ENCODE measurements at places on chromosomes 7 and 10. TPM values are rescaled to one million over a fixed set of nuclear protein-coding genes. Genes with fewer than 3 reads are reported as not detected.

DNA sequence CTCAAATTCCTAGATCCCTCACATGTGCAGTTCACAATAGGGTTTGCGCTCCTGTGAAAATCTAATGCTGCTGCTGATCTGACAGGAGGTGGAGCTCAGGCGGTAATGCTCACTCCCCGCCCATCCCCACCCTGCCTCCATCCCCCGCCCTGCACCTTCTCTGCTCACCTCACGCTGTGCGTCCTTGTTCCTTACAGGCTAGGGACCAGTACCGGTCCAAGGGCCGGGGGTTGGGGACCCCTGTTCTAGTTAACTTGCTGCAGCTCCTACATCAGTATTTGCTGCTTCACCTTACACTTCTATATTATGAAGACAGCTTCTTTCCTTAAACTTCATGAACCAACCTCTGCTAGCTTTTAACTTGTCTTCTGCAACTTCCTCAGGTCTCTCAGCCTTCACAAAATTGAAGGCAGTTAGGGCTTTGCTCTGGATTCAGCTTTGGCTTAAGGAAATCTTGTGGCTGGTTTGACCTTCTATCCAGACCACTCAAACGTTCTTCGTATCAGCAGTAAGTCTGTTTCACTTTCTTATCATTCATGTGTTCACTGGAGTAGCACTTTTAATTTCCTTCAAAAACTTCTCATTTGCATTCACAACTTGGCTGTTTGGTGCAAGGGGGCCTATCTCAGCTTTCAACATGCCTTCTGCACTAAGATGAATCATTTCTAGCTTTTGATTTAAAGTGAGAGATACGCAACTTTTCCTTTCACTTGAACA, 1.7 kb upstream of the TNKS2 start:
- DNase-seq = peak; percentile 7

Gene FFAR4
- polyA plus RNA-seq = 1.2 TPM

Gene DYNC1I1
- not detected for polyA plus RNA-seq

DNA sequence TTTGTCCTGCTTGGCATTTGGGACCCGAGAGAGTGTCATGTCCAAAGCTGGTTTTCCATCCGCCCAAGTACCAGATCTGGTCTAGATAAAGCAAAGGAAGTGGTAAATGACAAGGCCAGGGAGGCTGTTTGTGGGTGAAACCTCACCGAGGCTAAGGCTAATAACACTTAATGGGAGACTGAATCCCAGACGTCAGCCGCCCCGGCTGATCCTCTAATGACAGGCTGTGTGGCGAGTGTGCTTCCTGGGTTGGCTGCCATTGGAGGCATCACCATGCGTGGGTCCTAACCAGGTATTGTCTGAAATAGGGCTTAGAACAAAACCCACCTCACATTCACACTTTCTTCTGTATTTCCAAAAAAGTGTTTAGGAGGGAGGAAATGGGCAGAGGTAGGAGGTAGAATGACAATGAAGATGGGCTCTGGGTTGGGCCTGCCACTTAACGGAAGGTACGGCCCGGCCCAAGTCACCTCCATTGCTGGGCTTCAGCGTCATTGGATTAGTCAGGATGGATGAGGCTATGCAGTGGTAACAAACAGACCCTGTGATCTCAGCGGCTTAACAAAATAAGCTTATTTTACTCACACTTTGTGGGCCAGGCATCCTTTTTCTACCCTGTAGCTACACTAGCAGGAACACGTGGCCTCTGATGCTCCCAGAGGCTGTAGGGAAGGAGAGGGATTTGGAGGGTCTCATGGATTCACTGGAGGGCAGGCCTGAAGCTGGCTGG, 59.7 kb downstream of the PROSER2 start:
- DNase-seq = no peak

DNA sequence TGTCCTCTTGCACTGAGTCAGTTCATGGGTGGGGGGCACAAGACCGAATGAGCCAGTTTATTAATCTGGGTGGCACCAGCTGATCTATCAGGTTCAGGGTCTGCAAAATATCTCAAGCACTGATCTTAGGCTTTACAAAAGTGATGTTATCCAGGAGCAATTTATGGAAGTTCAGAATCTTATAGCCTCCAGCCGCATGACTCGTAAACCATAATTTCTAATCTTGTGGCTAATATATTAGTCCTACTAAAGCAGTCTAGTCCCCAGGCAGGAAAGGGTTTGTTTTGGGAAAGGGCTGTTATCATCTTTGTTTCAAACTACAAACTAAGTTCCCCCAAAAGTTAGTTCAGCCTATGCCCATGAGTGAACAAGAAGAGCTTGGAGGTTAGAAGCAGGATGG, 33.9 kb downstream of the AKR1C8 start:
- no peak for DNase-seq

Gene TDRD1
- polyA plus RNA-seq = not detected

Gene VPS37D
- polyA plus RNA-seq = not detected

- no peak for DNase-seq
Observed at GRCh38 chr7:34718867-34719266, 60.8 kb downstream of the NPSR1 start.

DNA sequence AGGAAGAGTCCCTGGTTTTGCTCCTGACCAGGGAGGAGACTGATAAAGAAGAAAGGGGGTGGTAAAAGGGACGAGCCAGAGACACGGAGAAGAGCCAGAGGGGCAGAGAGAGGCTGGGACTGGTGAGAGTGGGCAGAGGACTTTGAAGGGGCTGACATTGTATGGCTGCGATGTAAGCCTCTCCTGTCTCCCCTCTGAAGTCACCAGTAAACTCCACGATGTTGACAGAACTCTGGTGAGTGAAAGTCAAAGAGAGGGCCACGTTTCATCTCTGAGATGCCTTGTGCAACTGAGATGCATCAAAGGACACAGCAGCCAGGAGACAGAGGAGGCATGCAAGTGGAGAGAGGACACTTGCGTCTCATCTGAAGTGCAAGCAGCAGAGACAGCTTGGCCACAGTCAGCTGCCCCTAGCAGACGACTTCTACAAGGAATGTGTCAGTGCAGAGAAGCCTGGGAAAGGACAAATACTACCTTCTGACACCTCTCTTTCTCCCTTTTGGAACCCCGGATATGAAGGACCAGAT, 54.3 kb downstream of the SMKR1 start:
- DNase-seq = no peak

Gene TMEM236
- polyA plus RNA-seq = not detected

DNA sequence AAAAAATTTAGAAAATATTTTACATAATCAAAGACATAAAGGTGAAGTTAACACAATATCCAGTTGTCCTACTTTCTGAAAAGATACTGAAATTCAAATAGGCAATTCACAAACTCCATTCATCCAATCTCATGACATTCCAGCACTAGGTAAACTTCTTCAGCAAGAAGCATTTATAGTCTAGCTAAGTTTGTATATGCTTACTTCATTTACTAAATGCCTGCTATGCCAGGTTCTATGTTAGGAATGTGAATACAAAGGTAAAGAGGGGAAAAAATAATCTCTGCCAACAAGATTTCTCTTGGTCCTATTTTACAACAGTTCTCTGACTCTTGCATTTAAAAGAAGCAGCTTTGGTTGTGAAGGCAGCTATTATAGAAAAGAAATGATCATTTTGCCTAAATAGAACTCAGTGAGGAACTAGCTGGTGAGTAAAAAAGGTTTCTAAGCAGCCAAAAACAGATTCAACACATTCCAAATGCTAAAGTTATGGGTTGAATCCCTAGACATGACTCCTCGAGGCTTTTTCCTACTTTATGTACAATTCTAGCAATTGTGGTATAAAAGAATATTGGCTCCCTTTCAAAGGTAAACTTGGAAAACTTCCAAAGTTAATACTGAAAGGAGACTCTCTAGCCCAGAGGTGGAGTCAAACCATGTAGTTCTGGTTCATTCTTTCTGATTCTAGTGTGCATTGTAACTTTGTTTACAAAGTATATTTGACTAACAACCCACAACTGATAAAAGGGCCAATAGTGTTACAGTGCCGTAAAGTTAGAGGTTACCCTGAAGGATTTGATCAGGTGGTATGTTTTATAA, 30.9 kb upstream of the KLHL7 start:
- no peak for DNase-seq

Gene LRRN3
- polyA plus RNA-seq = not detected

- DNase-seq = no peak
Observed at GRCh38 chr10:108631332-108631731, 1292.0 kb downstream of the XPNPEP1 start.

DNA sequence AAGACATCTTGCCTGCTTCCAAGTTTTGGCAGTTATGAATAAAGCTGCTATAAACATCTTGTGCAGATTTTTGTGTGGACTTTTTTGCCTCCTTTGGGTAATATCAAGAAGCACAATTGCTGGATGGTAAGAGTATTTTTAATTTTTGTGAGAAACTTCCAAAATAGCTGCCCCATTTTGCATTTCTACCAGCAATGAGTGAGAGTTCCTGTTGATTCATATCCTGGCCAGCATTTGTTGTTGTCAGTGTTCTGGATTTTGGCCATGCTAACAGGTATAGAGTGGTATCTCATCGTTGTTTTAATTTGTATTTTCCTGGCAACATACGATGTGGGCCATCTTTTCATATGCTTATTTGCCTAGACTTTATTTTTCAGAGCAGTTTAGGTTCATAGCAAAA, 53.9 kb downstream of the BTAF1 start:
- no peak for DNase-seq

GRCh38 chr10:99331207-99331803, 2.1 kb downstream of the CNNM1 start:
- no peak for DNase-seq

DNA sequence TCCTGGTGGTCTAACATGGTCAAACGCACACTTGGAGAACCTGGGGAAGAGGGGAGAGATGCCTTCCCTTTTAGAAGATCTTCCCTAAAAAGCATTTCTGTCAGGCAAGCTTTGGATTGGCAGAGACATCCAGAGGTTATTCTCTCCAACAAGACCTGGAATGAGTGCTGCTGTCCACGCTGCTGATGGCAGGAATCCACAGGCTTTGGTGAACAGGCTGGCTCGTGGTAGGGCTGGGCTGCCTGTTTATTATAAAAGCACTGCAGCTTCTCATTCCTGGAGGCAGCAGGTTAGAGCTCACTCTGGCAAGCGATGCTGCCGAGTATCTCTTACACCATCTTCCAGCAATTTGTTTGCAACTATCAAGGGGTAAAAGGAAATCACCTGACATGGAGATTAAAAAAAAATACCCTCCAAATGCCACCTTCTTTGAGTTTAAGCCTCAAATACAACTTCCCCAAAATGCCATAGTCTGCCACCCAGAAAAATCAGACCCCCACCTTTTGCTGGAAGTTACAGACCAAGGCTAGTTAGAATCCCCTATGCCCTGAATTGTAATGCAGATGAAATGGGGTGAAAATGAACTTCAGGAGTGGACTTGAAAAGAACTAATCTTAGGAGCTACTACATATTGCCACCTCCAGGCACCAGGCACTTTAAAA, 152.1 kb upstream of the KMT2E start:
- no peak for DNase-seq

Gene FGFR2
- not detected for polyA plus RNA-seq

Gene ASAH2
- not detected for polyA plus RNA-seq

Gene PALD1
- polyA plus RNA-seq = not detected

GRCh38 chr7:149156898-149157297, 9.6 kb downstream of the ZNF398 start:
- DNase-seq = no peak

Gene GRM3
- polyA plus RNA-seq = not detected

DNA sequence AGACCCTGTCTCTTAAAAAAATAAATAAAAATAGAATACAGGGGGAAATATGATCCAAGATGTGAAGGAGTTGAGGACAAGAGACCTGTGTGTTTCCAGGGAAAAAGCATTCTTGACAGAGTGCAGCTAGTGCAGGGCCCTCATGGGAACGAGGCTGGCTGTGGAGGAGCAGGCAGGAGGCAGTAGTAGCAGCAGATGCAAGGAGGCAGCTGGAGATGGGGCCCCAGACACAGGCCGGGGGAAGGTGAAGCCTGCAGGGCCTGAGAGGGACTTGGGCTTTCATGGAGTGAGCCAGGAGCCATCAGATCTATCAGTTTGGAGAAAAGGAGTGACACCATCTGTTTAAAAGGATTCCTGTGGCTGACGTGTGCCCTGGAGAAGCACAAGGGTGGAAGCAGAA, 71.4 kb upstream of the ZNF438 start:
- DNase-seq = no peak

- DNase-seq = peak; percentile 71
Observed at GRCh38 chr10:71608819-71609768, 110.5 kb downstream of the C10orf105 start.

DNA sequence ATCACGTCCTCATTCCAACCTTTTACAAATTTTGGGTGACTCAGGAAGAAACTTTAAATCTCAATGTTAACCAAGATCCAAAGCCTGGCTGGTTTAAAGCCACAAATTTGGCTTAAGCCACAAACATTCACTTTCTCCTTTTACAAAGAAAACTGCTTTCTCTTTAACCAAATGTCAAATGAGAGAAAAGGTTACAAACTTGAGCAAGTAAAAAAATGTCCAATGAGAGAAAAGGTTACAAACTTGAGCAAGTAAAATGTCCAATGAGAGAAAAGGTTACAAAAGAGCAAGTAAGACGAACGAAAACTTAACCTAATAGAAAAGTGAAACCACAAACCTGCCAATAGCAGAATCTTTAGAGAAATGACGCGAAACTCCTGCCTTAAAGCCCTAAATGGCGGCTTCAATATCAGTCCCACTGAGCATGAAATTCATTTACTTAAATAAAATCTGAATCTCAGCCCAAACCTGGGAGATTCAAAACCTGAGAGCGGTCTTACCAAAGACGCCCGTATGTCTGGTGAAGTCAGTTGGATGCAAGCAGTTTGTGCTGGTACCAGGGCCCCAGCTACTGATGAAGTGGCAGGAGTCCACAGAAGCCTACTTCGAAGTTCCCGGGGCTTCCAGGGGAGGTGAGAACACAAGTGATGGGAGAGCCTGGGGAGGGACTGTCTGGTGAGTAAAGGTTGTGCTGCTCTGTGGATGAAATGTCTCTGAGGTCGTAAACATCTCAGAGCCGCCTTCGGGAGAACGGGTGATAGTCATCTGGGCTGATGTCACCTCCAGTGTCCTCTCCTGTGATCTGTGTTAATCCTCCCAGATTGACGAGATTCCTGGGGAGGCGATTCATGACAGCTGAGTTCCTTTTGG, 74.6 kb downstream of the PAXIP1 start:
- DNase-seq = peak; percentile 90

DNA sequence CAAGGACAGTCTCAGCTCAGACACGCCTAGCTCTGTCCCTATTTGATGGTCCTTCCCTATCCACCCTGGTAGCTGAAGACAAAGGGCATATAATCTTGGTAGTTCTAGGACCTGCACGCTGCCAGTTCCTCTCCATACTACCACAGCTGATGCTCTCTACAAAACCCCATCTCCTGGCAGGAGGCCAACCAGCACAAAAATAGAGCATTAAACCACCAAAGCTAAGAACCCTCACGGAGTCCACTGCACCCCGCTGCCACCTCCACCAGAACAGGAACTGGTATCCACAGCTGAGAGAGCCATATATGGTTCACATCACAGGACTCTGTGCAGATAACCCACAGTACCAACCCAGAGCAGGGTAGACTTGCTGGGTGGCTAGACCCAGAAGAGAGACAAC, 299.4 kb downstream of the LRRTM3 start:
- DNase-seq = no peak

Measured in CD14-positive monocyte (primary cell).